ENCODE measurements at places on chromosomes 3 and 15. TPM values are rescaled to one million over a fixed set of nuclear protein-coding genes. Genes with fewer than 3 reads are reported as not detected.

Gene A4GNT
- not detected for total RNA-seq

Gene TRH
- 0.16 TPM for total RNA-seq

Gene LTF
- 0.14 TPM for total RNA-seq

Gene C3orf85
- total RNA-seq: not detected

Gene ENTPD3
- total RNA-seq: 0.50 TPM

Gene STRIT1
- 0.33 TPM for total RNA-seq

Gene INSYN1
- total RNA-seq: 9.0 TPM

DNA sequence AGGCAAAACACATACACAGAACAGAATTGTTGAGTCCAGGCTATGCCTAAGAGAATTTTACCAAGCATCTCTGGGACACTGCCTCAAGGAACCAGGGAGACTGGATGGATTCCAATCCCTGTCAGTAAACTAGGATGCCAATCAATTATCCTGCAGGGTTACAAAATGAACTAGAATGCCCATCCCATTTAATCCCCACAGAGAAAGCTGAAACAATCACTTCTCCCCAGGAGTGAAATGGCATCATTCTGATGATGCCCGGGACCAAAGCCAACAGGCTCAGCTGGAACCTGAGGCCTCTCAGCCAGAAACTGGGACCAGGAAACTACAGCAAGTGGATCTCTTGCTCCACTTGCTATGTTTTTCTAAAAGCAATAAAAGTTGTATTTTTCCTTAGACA lies 130.0 kb upstream of the TJP1 start:
- DNase-seq: no peak

DNA sequence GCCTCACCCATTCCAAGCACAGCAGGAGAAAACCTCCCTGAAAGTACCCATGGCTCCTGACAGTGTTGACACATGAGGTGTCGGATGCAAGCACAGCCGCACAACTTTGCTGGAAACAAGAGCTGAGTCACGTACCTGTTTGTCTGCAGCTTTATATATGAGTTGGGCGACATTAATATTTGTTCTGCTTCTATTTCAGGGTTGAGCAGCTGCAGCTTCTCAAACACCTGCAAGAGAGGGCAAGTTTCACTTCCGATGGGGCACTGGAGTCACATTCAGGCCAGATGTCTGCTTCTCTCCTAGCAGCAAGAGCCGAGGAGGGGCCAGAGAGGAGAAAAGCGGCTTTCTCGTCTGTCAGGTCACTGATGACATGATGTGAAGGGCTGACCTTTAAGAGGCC lies 88.0 kb downstream of the NUP210 start:
- DNase-seq: no peak

- no peak for DNase-seq
Observed at GRCh38 chr3:21979706-21980105, 228.7 kb upstream of the ZNF385D start.

GRCh38 chr15:80003171-80003570 lies 32.2 kb upstream of the BCL2A1 start:
- no peak for DNase-seq

DNA sequence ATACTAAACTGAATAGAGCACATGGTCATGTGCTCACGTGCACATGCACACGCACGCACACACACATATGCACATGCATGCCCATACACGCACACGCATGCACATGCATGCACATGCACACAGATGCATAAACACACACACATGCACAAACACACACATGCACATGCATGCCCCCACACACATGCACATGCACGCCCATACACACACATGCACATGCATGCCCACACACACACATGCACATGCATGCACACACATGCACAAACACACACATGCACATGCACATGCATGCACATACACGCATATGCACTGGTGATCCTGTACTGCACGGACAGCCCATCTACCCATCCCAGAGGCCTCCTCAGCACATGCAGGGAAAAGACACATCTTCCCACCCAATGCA lies 426.6 kb downstream of the OCA2 start:
- DNase-seq: no peak

- no peak for DNase-seq
Observed at GRCh38 chr3:149934524-149934923, 36.2 kb downstream of the PFN2 start.

DNA sequence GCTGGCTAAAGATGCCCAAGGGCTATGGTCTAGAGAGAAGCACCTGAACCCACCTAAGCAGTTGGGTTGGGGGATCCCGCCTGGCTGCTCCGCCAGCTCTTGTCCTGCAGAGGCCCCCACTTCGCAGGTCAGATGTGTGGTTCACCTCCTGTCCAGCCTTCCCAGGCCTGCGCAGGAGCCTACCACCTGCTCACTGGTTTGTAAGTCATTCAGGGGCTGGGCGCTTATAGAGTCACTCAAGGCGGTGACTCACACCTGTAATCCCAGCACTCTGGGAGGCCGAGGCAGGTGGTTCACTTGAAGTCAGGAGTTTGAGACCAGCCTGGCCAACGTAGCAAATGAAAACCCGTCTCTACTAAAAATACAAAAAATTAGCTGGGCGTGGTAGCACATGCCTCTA lies 3.9 kb upstream of the FURIN start:
- DNase-seq: no peak

DNA sequence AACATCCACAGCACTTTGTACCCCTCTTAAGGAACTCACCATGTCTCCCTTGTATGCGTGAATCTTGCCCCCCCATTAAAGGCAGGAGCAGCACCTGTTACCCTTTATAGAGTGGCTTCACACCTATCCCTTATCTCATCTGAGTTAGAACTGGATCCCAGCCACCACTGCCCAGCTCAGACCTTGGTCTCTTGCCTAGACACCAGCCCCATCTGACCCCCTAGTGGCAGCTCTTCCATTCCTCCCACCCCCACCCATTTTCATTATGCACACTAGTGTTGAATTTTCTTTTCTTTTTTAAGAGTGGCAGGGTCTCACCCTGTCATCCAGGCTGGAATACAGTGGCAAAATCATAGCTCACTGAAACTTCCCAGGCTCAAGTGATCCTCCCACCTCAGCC lies 3.2 kb upstream of the ZFYVE19 start:
- no peak for DNase-seq

DNA sequence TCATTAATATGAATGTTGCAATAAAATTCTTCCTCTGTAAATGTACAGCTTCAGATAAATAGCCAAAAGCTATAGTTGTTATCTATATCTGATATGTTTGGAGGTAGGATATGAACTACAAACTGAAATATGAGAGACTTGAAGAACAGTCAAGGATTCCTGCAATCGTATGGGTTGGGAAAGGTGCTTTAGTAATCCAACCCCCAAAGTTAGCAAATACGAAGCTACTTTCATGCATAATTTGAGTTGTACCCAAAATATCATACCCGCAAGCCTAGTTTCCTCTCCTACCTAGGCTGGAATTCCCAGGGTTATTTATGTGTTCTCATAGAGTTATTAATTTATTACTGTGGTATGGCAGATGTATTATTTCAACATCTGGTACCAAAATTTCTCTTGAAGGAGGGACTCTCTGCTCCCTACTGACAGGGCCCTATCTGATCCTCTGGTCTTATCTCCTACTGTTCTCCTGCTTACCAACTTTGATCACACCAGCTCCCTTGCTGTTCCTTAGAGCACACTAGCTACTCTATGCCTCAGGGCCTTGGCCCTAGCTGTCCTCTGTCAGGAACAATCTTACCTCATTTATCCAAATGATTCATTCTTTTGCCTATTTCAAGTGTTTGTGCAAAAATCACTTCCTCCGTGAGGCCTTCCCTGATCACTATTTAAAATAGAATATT lies 140.4 kb upstream of the CCDC54 start:
- no peak for DNase-seq

DNA sequence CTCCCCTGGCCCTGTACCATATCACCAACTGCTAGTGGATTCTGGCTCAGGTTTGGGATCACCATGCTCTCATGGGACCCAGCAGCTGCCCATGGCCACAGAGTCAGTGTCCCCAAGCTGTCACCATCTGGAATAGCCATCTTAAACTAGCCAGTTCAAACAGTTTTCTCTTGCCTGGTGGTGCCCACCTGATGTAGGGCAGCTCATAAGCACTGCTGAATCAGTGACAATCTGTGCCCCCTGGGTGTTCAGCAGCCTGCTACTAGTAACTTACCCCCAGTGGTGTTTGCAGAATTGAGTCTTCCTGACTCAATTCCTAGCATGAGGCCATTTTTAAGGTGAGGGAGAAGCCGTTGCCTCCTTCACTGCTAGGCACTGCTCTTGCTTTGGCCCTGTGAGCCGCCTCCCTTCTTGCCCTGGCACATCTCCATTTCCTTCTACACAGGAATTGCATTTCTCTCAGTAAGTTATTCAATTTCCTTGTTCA lies 7.9 kb downstream of the RPSA start:
- DNase-seq: no peak

- DNase-seq: no peak
Observed at GRCh38 chr3:16448639-16449070, 64.8 kb downstream of the RFTN1 start.

- no peak for DNase-seq
Observed at GRCh38 chr3:111735243-111735758, 123.8 kb upstream of the PHLDB2 start.

- no peak for DNase-seq
Observed at GRCh38 chr3:104596054-104596453, 770.7 kb upstream of the ALCAM start.

DNA sequence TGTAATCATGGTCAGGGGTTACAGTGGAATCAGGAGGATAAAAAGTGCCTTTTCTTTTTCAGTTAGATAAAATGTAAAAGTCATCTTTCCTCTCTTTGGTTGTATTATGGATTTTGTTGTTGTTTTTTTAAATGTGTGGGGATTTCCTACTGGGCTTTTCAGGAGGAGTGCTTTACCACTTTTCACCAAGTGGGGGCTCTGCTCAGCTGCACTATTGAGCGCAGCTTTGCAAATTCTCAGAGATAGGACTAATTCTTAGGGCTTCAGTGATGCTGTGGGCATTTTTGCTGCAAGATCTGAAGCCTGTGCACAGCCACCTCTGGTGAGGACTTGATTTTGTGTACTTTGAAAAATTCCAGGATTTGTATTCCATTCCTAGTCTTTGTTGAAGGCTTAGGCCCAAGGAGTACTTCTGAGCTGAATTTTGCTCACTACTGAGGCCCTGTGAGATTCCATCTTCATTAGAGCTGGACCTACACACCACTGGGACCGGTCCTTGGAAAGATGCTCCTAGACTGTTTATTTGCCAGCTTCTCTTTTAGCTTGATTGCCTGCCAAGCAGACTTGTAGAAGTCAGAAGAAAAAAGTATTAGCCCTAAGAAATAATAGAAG lies 7.5 kb downstream of the GNB5 start:
- DNase-seq: peak; percentile 57

DNA sequence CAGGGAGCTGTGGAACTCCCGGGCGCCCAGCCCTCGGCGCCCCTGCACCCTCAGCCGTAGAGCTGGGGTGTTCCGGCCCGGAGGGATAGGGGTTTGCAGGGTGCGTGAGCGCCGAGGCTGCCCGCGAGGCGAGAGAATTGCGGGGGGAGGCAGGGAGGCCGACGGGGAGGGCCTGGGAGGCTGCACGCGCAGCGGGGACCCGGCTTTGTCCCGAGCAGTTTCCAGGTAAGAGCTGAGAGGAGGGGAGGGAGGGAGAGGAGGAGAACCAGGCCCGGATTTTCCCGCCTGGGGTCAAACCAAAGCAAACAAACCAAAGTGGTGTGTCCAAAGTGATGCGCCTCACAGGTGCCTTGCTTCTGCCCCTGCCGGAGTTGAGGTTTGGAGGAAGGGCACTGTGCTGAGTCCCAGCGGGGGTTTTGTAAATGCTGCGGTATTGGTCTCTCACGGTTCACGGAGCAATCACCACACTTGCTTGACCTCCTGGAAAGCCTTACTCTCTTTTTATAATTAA lies 146.4 kb downstream of the TJP1 start:
- DNase-seq: peak; percentile 33

DNA sequence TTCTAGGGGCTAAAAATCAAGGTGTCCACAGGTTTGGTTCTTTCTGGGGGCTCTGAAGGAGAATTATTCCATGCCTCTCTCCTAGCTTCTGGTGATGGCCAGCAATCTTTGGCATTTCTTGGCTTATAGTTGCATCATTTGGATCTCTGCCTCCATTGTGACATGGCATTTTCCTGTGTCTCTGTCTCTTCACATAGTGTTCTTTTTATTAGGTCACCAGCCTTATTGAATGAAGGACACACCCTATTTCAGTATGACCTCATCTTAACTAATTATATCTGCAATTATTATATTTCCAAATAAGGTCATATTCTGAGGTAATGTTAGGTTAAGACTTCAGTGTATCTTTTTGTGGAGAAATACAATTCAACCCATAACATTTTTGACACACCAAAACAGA lies 3.2 kb upstream of the GBE1 start:
- no peak for DNase-seq

DNA sequence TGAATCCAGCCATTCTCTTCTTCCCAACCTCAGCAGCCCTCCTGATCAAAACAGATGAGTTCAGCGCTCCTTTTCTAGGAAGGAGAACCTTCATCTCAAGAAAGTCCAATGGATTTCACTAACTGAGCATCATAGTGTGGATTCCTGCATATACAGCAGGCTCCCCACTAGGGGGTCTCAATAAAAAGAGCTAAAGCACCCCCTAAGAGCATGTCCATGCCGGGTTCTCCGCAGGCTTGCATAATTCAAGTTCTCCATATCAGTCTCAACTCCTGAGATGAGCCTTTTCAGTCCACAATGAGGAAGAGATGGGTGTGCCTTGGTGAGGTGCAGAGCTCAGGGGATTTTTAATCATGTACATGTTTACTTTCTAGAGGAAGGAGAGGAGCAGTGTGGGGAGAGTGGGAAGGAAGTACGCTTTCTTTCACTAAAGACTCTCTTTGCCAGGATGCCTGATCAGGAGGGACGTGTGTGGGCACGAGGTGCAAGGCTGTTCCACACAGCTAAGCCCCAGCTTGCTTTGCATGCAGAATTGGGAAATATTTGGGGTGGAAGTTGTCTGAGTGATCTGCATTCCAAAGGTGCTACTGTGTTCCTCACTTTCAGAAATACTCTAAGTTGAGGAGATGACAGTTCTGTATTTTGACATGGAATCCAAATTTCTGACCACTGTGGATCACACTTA lies 563.5 kb downstream of the OCA2 start:
- DNase-seq: no peak

DNA sequence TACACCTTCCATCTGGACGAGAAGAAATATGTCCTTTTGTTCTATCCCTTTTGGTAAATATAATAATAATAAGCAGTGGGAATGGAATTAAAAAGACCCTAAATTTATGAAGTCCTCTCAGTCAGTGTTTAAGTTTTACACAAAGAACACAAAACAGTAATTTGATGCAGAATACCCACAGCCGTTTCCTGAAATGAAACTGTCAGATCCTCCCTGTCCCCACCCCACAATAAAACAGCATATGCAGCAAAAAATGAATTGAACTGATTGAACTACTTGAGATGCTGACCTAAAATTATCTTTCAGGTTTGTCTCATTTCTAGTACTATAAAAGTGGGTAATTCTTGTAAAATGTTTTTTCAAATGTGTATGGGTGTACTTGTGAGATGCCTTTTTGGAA lies 2.2 kb upstream of the LRIG1 start:
- no peak for DNase-seq

GRCh38 chr3:81839504-81840094 lies 78.2 kb upstream of the GBE1 start:
- DNase-seq: no peak

DNA sequence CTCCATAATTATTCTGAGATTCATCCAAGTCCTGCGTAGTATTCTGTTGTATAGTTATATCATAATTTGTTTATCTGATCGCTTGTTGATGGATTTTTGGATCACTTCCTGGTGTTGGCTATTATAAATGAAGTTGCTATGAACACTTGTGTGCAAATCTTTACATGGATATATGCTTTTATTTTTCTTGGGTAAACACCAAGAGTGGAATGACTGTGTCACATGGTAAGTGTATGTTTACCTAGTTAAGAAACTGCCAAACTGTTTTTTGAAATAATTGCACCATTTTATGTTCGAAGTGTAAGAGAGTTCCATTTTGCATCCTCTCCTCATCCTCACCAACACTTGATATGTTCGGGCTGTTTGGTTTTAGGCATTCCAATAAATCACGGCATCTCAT lies 360.4 kb upstream of the FRG2C start:
- no peak for DNase-seq
